Breast epithelium (tissue), 4 donors: ENCODE measurements at places on chromosomes 6 and 20. TPM values are rescaled to one million over a fixed set of nuclear protein-coding genes. Genes with fewer than 3 reads are reported as not detected.

PRR3 gene
- total RNA-seq: 12.1 TPM

DNA sequence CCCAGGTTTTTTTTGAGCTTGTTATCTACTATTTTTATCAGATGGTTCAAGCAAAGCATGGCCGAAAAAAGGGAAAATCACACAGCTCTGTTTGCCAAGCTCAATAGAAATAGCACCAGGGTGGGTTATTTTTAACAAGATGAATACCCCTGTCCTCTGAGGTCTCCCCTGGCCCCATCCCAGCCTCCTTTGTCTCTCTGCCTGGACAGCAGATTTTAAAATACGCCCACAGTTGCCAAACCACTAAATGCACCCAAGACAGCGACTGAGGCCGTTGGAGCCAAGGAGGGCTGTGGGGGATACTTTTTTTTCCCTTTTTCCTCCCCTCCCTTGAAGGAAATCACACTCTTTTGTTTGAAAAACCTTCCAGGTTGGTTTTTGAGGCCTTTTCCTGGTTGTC is 106.6 kb downstream of the VEGFA start:
- H3K4me1 ChIP-seq: no peaks in the 10 kb centered on the region
- H3K27ac ChIP-seq: no peak overlapping the region
- no peaks in the 10 kb centered on the region for H3K27me3 ChIP-seq

GRCh38 chr20:24965065-24965919 is 16.2 kb downstream of the CST7 start:
- H3K4me1 ChIP-seq: no peaks in the 10 kb centered on the region
- H3K27me3 ChIP-seq: no peaks in the 10 kb centered on the region
- no peaks in the 10 kb centered on the region for H3K36me3 ChIP-seq
- H3K27ac ChIP-seq: no peak overlapping the region
- DNase-seq: no peak

GRCh38 chr6:14619419-14619781 is 501.8 kb downstream of the CD83 start:
- DNase-seq: no peak
- H3K27ac ChIP-seq: no peak overlapping the region
- H3K4me1 ChIP-seq: no peaks in the 10 kb centered on the region
- no peaks in the 10 kb centered on the region for H3K36me3 ChIP-seq

DNA sequence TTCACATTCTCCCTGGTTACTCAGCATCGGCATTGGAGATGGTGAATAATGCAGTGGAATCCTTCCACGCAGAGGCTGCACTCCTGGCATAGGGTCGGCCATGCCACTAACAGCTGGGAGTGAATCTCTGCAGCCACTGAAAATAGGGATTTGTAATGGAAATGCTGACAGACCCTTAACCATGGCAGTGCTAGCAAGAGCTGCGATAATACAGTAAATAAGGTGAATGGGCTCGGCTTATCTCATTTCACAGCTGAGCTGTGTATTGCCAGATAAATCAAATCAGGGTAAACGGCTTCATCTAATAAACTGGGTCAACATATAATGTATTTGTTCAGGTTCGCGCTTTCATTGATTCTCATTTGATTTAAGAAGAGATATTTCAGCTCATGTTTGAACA is 156.8 kb downstream of the SLC35B3 start:
- no peak overlapping the region for H3K4me3 ChIP-seq
- no peaks in the 10 kb centered on the region for H3K4me1 ChIP-seq
- DNase-seq: no peak
- H3K27me3 ChIP-seq: no peaks in the 10 kb centered on the region
- no peaks in the 10 kb centered on the region for H3K36me3 ChIP-seq

DNA sequence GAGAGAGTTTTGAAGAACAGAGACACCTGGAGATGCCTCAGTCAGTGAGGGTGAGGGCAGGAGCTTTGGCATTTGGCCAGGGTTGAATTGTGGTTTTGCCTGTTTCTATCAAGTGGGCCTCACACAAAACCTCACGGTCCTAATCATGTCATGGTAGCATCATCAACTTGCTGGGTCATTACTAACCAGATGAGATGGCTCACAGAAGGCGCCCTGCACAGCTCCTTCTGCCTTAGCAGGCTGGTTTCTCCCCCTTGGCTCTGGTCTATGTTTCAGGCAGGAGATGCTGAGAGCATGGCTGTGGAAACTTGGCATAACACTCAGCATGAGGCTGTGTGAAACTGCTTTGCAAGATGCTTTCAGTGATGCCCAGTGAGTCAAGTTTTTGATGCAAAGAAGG is 99.3 kb downstream of the LRRC1 start:
- H3K27me3 ChIP-seq: no peaks in the 10 kb centered on the region
- no peaks in the 10 kb centered on the region for H3K4me1 ChIP-seq
- no peak for DNase-seq
- H3K36me3 ChIP-seq: no peaks in the 10 kb centered on the region
- no peak overlapping the region for H3K4me3 ChIP-seq

TINAG gene
- not detected for total RNA-seq

DNA sequence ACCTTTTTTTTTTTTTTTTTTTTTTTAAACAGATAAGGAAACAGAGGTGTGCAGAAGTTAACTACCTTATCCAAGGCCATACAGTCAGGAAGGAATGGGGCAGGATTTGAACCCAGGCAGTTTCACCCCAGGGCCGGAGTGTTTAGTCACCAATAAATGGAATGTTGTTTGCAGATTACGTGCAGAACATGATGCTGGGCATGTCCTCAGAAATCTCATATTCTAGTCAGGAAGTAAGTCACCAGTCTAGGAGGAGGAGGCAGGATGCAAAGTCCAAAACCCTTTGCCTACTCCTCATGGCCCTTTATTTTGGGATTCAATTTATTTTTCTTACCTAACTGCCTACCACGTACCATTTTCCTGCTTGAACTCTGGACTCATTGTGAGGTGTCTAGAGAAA is 57.1 kb upstream of the LRRC1 start:
- H3K4me1 ChIP-seq: no peaks in the 10 kb centered on the region
- no peak overlapping the region for H3K4me3 ChIP-seq
- no peak overlapping the region for H3K27ac ChIP-seq
- H3K36me3 ChIP-seq: no peaks in the 10 kb centered on the region
- DNase-seq: no peak

GRCh38 chr6:53038141-53038540 is 27.1 kb upstream of the FBXO9 start:
- no peak for DNase-seq
- peaks cover 20% of the 10 kb centered on the region for H3K36me3 ChIP-seq
- H3K27ac ChIP-seq: no peak overlapping the region

SSTR4 gene
- not detected for total RNA-seq

DNA sequence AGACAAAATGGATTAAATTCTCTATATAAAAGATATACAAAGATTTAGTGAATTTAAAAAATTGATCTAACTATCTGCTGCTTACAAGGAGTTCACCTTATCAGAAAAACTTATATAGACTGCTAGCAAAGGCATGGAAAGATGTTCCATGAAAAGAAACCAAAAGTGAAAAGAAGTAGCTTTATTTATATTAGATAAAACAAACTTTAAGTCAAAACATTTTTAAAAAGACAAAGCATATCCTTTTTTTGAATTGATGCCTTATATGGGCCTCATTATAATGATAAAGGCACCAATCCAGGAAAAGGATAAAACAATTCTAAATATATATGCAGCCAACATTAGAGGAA is 334.2 kb downstream of the MEI4 start:
- H3K4me3 ChIP-seq: no peak overlapping the region
- no peak overlapping the region for H3K27ac ChIP-seq
- no peaks in the 10 kb centered on the region for H3K36me3 ChIP-seq
- no peaks in the 10 kb centered on the region for H3K27me3 ChIP-seq

DNA sequence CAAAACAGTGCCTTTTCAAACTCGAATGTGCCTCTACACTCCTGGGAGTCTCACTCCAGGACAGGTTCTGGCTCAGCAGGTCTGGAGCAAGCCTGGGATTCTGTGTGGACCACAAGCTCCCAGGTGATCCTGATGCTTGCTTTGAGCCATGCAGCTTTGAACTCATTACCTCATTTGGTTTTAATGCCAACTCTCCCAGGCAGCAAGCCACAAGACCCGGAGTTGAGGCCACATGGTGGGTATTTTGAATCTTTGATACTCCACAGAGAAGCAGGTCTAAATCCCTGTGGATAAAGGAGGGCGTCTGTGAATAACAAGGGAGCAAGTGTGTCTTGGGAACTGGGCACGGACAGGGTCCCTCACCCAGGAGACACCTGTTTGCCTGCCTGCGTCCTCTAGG is 205.4 kb upstream of the CST7 start:
- H3K27ac ChIP-seq: no peak overlapping the region

PNPLA1 gene
- total RNA-seq: not detected

GRCh38 chr6:158050955-158051354 is 69.3 kb downstream of the SYNJ2 start:
- no peaks in the 10 kb centered on the region for H3K27me3 ChIP-seq
- H3K4me3 ChIP-seq: no peak overlapping the region
- no peak overlapping the region for H3K27ac ChIP-seq
- no peaks in the 10 kb centered on the region for H3K36me3 ChIP-seq
- no peak for DNase-seq

GRCh38 chr6:46333481-46333880 is 157.8 kb downstream of the RCAN2 start:
- H3K27ac ChIP-seq: no peak overlapping the region
- no peaks in the 10 kb centered on the region for H3K27me3 ChIP-seq
- no peak for DNase-seq
- H3K36me3 ChIP-seq: no peaks in the 10 kb centered on the region

DNA sequence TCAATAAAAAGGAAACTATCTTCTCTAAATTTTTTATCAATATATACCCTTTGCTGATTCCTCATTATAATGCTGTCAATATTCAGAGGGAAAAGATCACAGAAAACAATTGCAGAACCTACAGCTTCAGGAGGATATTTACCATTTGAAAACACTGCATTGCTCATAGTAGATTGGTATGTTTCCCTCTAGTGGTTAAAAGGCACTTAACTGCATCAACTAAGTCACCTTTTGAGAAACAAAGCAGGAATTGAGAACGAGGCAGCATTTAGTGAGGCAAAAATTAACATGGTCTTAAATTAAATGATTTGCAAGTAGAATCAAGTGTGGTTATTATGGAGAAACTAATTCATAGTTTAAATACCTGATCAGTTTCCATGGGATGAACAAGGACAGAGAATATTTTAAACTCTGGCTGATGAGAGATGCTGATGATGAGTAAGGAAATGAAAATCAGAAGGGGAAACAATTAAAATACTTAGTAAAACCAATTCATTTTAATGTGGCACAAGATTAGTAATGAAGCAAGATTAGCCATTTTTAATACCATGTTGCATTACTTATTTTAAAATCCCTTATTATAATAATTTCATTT is 642.1 kb downstream of the EPHA7 start:
- no peaks in the 10 kb centered on the region for H3K4me1 ChIP-seq
- no peak overlapping the region for H3K27ac ChIP-seq
- no peak overlapping the region for H3K4me3 ChIP-seq
- no peaks in the 10 kb centered on the region for H3K36me3 ChIP-seq
- DNase-seq: no peak

- H3K4me1 ChIP-seq: no peaks in the 10 kb centered on the region
- H3K36me3 ChIP-seq: no peaks in the 10 kb centered on the region
- DNase-seq: no peak
- H3K27me3 ChIP-seq: peaks cover 6% of the 10 kb centered on the region
- no peak overlapping the region for H3K4me3 ChIP-seq
- no peak overlapping the region for H3K27ac ChIP-seq
These were observed 56.6 kb upstream of the NKX2-2 start for GRCh38 chr20:21570285-21570992.

DNA sequence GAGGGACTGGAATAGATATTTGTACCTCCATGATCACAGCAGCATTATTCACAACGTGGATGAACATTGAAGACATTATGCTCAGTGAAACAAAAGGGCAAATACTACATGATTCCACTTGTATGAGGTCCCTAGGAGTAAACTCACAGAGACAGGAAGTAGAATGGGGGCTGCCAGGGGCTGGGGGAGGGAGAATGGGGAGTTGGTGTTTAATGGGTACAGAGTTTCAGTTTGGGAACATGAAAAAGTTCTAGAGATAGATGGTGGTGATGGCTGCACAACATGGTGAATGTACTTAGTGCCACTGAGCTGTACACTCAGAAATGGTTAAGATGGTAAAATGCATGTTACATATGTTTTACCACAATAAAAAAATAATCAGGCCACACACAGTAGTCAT is 164.3 kb upstream of the RREB1 start:
- no peak for DNase-seq
- no peaks in the 10 kb centered on the region for H3K36me3 ChIP-seq
- H3K27ac ChIP-seq: no peak overlapping the region
- no peaks in the 10 kb centered on the region for H3K27me3 ChIP-seq

VIP gene
- total RNA-seq: 0.98 TPM

DCDC2 gene
- total RNA-seq: 8.9 TPM

DNA sequence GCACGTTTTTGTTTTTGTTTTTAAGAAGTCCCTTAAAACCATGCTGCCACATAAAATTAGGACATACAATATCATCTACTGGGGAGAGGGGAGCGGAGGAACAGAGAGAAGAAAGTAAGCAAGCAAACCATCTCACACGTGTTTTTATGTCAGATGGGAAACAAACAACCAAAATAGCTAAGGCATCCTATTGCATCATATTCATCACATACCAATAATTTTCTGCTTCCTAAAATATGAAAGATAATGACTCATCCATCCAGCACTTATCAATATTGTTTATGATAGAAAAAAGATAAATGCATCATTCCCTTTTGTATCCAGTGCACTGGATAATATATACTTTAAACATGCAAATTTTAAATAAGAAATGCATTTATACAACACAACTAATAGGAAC is 329.6 kb downstream of the RNGTT start:
- no peak overlapping the region for H3K4me3 ChIP-seq
- H3K27me3 ChIP-seq: no peaks in the 10 kb centered on the region

DNA sequence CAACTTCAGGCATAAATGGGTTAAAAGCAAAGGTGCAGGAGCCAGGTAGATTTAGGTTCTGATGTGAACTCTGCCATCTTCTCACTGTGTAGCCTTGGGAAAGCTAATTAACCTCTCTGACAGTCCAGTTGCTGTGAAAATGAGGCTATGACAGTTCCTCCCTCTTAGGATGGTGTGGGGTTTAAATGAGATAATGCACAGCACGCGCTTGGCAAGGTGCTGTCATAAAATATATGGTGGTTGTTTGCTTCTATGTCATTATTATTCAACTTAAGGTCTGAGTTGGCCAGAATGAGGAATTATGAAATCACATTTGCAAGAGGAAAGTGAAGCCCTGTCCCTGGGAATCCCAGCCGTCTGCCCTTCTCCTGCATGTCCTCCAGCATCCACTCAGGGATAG is 15.5 kb upstream of the BCAS1 start:
- H3K4me1 ChIP-seq: no peaks in the 10 kb centered on the region
- no peaks in the 10 kb centered on the region for H3K27me3 ChIP-seq
- no peak overlapping the region for H3K27ac ChIP-seq
- H3K36me3 ChIP-seq: no peaks in the 10 kb centered on the region
- no peak for DNase-seq

- H3K36me3 ChIP-seq: no peaks in the 10 kb centered on the region
- no peak overlapping the region for H3K4me3 ChIP-seq
- no peak for DNase-seq
- no peaks in the 10 kb centered on the region for H3K4me1 ChIP-seq
These were observed 74.1 kb upstream of the PAK5 start for GRCh38 chr20:9912858-9913434.
